ENCODE measurements at places on chromosomes 13 and 19.
A peak's percentile ranks its signal among the peaks of the same experiment; 100 is the strongest.

DNA sequence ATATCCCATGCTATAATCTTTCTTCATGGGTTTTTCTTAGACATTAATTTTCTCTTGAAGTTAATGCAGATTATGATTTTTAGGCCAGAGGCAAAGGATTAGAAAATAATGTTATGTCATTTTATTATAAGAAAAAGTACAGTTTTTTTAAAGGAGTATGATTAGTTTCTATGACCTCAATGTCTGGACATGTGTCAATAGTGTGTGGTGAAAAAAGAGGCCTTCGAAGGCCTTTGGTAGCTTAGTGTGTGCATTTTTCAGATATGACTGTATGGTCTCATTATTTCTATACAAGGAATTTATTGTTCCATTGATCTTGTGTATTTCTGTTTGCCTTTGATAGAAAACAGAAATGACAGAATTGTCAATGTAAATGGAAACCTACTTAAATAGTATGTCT lies 195.6 kb downstream of the GPC5 start:
- no peak for DNase-seq

GRCh38 chr13:45370922-45371406 lies 30.0 kb upstream of the TPT1 start:
- peak; percentile 78 for DNase-seq

- DNase-seq = no peak
Measured at GRCh38 chr13:110885516-110885915, 29.4 kb downstream of the ANKRD10 start.

- no peak for DNase-seq
Measured at GRCh38 chr13:106173891-106174610, 361.4 kb downstream of the EFNB2 start.

GRCh38 chr13:102586615-102587014 lies 10.2 kb upstream of the TPP2 start:
- DNase-seq = no peak

- DNase-seq = peak; percentile 64
Measured at GRCh38 chr13:113904411-113904810, 40.5 kb upstream of the GAS6 start.

DNA sequence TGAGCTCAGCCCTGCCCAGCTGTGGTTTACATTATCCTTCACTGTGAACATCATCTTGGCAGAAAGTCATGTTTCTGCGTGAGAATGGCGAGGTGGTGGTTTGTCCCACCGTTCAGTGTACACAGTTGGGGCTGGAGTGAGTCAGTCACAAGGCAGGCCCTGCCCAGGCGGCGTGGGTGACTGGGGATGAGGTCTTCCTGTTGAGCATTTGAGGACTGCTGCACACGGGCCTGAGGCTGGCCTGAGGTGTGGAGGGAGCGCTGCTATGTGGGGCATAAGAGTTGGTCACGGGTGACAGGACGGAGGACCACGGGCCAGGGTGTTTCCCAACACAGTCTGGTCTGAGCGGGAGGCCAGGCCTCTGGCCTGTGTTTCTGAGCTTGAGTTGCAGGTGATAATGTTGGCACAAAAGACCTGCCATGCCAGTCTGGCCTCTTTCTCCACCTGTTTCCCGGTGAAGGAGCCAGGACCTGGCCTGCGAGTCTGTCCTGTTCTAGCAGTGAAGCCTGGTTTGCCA lies 13.4 kb upstream of the C19orf33 start:
- no peak for DNase-seq

GRCh38 chr19:12721656-12722565 lies 1.8 kb downstream of the TNPO2 start:
- DNase-seq = no peak

GRCh38 chr19:1131718-1132551 lies 28.1 kb downstream of the GPX4 start:
- peak; percentile 96 for DNase-seq

DNA sequence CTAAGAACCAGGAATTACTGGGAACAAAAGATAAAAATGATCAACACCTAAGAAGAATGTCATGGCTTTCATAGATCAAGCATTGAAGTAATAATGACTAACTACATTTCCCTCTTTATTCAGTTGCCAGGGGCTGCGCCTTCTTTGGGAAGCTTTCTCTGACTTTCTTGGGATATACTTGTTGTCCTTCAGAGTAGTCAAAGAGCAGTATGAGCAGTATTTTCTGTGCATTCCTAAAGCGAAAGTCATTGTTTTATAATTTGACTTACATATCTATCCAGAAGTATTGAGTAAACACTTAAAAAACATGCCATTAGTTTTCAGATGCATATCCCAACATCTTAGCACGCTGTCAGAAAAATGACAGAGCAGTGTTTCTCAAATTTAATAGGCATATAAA lies 2412.4 kb downstream of the PCDH9 start:
- DNase-seq = no peak

- DNase-seq = no peak
Measured at GRCh38 chr19:7068599-7068998, 904 bp upstream of the ZNF557 start.

- DNase-seq = no peak
Measured at GRCh38 chr13:25776722-25777121, 275.1 kb downstream of the SHISA2 start.

DNA sequence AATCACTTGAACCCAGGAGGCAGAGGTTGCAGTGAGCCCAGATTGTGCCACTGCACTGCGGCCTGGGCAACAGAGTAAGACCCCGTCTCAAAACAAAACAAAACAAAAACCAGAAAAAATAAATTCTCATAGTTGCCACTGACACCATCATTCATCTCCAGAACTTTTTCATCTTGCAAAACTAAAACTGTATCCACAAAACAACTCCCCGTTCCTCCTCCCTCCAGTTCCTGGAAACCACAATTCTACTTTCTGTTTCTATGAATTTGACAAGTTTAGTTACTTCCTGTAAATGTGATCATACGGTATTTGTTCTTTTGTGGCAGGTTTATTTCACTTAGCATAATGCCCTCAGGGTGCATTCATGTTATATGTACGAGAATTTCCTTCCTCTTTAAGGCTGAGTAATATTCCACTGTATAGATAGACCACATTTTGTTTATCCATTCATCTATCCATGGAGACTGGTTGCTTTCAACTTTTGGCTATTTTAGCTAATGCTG lies 13.2 kb upstream of the ADGRE5 start:
- DNase-seq = no peak

DNA sequence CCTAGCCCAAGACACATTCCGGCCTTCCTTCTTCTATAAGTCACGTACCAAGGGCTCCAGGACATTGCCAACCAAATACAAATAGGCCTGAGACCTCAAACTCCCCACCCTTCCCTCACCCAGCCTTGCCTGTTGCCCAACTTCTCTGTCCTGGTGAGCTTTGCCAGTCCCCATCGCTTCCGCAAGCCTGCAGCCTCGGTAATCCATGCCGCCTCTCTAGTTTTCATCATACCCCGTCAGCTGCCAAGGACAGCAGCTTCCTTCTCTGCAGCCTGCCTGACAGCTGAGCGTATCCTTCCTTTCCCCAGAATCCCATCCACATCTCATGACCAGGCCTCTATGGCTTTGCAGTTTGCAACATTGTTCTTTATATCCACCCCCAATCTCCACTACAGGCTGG lies 36.6 kb upstream of the POMP start:
- peak; percentile 70 for DNase-seq

DNA sequence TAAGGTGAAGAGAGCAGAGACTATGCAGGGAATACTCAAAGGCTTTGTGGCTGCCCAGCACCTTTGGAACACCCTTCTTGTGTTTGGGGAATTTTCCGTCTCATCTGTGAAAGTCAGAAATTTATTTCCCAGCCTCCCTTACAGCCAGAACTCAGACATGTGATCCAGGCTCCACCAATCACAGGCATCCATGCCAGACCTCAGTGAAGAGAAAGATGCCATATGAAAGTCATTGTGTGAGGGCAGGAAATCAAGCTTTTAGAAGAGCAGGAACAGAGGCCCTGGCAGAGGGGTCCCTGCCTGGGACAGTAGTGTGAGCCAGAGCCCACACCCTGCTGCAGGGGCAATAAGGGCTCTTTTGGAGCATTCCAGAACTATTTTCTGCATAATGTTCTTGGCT lies 12.1 kb downstream of the CCDC70 start:
- DNase-seq = no peak

DNA sequence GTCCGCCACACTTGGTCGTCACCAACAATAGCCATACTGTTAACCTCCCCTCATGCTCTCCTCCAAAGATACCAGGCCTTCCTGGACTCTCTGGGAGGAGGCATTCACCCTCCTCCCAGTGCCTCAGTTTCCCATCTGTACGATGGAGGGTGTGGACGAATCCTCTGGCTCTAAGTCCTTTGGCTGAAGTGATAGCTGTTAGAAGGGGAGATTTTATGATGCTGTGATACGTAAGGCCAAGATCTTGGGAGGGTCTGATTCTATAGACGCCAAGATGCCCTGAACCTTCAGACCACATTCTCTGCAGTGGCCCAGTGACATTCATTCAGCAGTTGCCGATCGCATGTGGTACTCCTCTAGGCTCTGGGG lies 14.8 kb upstream of the NOP53 start:
- no peak for DNase-seq

- no peak for DNase-seq
Measured at GRCh38 chr13:28268800-28269223, 130.5 kb downstream of the PAN3 start.

GRCh38 chr19:49403404-49404187 lies 15.5 kb downstream of the KASH5 start:
- DNase-seq = no peak

- DNase-seq = no peak
Measured at GRCh38 chr19:35556846-35557538, 6.5 kb downstream of the ATP4A start.

- no peak for DNase-seq
Measured at GRCh38 chr19:12884627-12884925, 2.4 kb downstream of the KLF1 start.

- DNase-seq = no peak
Measured at GRCh38 chr19:38793177-38793576, 4.2 kb downstream of the LGALS7B start.

DNA sequence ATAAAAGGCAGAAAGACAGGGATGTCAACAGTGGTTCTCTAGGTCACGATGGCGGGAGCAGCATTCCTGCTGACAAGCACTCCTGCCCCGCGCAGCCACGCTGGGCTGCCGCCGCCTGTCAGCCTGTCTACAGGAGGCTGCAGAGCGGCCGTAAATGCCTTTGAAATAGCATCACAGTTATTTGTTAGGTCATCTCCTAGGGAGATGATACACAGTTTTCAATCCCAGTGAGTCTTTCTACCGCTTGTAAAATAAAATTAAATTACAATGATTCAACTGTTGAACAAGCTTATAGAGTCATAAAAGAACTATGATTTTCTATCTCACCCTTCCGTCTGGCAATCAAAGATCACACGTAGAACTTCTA lies 7.3 kb upstream of the SLC7A9 start:
- no peak for DNase-seq

GRCh38 chr13:27349458-27349857 lies 75.0 kb upstream of the GTF3A start:
- no peak for DNase-seq

GRCh38 chr19:32813862-32814425 lies 55.6 kb downstream of the SLC7A9 start:
- DNase-seq = no peak

DNA sequence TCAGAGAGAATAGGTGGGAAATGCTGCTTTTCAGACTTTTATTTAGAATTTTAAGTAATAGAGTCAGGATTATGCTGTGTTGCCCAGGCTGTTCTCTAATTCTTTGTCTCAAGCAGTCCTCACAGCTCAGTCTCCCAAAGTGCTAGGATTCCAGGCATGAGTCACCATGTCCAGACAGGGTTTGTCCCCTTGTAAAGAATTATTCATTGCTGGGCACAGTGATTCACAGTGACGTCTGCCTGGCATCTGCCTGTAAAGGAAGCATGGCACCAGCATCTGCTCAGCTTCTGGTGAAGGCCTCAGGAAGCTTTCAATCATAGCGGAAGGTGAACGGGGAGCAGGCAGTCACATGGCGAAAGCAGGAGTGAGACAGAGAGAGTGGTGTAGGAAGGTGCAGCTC lies 17.7 kb downstream of the ZNF763 start:
- no peak for DNase-seq

DNA sequence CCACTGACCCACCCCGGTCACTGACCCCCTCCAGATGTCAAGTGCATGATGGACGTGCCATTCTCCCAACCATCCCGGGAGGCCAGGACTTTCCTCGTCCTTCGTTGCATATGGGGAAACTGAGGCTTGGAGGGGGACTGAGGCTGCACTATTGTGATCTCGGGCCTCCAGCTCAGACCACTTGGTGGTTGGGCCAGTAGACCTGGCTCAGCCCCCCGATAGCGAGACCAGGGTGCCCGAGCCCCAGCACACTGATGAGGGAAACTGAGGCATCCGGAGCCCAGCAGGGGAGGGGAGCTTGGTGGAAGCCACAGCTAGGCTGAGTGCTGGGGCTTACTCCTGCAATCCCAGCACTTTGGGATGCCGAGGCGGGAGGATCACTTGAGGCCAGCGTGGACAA lies 10.4 kb downstream of the EFNA2 start:
- no peak for DNase-seq

GRCh38 chr13:106464076-106464475 lies 71.4 kb downstream of the EFNB2 start:
- DNase-seq = no peak

GRCh38 chr19:29119590-29119989 lies 93.4 kb downstream of the UQCRFS1 start:
- no peak for DNase-seq

DNA sequence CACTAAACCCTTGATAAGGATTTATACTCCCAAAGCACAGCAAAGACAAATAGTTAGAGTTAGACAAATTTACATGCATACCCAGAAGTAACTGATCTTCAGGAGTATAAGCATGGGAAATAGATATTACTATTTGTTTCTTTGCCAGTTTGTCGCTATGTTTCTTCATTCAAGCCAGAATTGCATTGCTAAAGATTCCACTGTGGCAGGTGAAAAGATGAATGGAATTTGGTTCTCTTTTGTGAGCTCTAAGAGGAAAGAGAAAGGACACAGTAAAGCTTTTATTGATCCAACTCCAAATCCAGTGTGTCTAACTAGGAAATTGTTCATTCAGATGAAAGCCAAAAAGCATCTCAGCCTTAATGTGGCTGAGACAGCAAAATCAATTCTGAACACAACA lies 292.3 kb upstream of the SPRY2 start:
- DNase-seq = no peak

DNA sequence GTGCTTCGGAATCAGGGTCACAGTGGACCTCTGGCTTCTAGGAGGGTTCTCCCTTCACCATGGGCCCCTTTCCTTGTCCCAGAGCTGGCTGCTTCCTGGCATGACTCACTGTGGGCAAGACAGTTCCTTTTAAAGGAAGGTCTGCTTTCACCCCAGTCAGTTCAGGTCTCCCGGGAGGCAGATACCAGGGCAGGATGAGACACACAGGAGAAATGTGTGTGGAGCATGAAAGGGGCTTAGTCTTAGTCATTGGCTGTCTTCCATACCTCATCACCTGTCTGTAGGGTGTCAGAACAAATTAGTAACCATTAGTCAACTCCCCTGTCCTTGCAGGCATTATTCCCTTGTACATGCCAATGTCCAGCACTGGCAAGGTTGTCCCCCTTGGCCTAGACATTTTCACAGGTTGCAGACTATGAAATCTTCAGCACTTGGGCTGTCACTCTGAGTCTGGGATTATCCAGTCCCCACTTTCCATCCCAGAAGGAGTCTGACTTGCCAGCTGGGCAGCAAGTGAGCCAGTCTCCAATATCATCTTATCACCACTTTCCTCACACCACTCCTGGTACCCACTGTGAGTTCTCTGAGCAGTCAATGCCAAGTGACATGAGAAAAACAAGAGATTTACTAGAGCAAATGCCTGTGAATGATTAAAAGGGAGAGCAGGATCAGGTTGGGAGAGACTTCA lies 76.8 kb upstream of the MEDAG start:
- DNase-seq = no peak
